ENCODE measurements at places on chromosomes 12 and 14.

GRCh38 chr12:49298160-49298559 is 3.2 kb downstream of the PRPH start:
- DNase-seq = peak; percentile 25

DNA sequence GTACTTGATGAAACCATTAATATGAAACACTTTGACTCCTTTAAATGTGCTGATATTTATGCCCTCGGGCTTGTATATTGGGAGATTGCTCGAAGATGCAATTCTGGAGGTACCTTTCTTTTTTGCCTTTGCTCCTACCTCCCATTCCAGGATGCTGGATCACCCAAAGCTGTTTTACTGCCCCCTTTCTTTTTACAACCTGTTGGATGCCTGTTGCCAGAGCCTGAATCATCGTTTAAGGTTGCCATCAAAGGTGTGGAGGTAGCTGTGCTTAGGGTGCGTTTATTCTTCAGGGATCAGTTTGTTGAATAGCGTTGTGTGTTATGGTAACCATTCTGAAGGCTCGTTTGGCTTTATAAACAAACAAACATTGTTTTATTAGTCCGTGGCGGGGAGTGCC is 19.9 kb upstream of the TAMALIN start:
- no peak for DNase-seq

DNA sequence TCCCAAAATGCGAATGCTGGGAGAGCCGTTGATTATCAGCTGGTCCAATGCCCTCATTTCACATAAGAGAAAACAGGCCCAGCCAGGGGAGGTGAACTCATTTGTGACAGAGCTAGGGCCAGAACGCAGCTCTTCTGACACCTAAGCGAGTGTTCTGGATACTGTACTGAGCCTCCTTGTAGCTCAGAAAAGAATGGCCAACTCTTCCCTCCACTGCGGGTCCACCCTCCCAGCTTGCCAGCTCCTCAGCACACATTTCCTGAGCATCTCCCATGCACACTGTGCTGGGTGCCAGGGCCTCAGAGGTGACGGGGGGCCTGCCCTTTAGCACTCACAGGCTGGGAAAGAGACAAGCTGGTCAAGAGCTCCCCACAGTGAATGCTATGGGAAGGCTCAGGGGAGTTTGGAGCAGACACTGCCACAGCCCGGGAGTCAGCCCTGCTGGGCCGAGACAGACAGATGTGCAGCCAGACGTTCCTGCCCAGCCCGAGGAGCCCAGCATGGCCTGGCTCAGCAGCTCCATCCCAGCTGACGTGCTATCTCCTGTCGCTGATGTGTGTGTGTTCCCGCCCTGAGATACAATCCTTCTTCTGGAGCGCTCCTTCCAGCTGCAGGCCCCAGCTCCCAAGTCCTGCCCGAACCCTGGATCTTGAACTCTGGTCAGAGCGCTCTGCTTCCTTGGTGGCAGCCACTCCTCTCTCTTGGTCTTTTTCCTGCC is 3.5 kb downstream of the CMTM5 start:
- DNase-seq = no peak

- DNase-seq = no peak
These were observed 4.3 kb upstream of the GZMH start for GRCh38 chr14:24613747-24614146.

GRCh38 chr14:40762685-40763084 is 844.0 kb upstream of the LRFN5 start:
- no peak for DNase-seq

Data from GM10248 (cell line).